Stimulated activated CD4-positive, alpha-beta T cell treated with anti-CD3 and anti-CD28 coated beads, Interleukin-12 subunit alpha, Interleukin-12 subunit beta, amount 100 ng/mL, for 4 hours (primary cell): ENCODE measurements at places on chromosomes 6 and 20.

GRCh38 chr6:87817183-87817582, 115.2 kb upstream of the AKIRIN2 start:
- DNase-seq: no peak

GRCh38 chr6:39083231-39083634, 31.8 kb downstream of the SAYSD1 start:
- DNase-seq: no peak

- no peak for DNase-seq
Observed at GRCh38 chr6:170038251-170038650, 252.6 kb downstream of the DLL1 start.

- no peak for DNase-seq
Observed at GRCh38 chr6:56693246-56693607, 50.5 kb upstream of the DST start.
